ENCODE measurements at places on chromosomes 11 and 22. TPM values are rescaled to one million over a fixed set of nuclear protein-coding genes. Genes with fewer than 3 reads are reported as not detected.

OR52I2 gene
- total RNA-seq: not detected

HOATZ gene
- total RNA-seq: not detected

MMP26 gene
- not detected for total RNA-seq

TMEM135 gene
- total RNA-seq: 47.1 TPM

STK33 gene
- not detected for total RNA-seq

TMEM191C gene
- 1.00 TPM for total RNA-seq

PAMR1 gene
- 1.1 TPM for total RNA-seq

CYB5R3 gene
- total RNA-seq: 54.3 TPM

TSSK2 gene
- not detected for total RNA-seq

CHADL gene
- total RNA-seq: 0.36 TPM

PHLDB1 gene
- total RNA-seq: 33.3 TPM

CSNK2A3 gene
- total RNA-seq: 3.4 TPM

MS4A1 gene
- total RNA-seq: not detected

SEPTIN3 gene
- 18.6 TPM for total RNA-seq

CCDC157 gene
- 2.3 TPM for total RNA-seq

SERPING1 gene
- 8.3 TPM for total RNA-seq

DAGLA gene
- 2.5 TPM for total RNA-seq
